ENCODE measurements at places on chromosomes 1 and 21.

DNA sequence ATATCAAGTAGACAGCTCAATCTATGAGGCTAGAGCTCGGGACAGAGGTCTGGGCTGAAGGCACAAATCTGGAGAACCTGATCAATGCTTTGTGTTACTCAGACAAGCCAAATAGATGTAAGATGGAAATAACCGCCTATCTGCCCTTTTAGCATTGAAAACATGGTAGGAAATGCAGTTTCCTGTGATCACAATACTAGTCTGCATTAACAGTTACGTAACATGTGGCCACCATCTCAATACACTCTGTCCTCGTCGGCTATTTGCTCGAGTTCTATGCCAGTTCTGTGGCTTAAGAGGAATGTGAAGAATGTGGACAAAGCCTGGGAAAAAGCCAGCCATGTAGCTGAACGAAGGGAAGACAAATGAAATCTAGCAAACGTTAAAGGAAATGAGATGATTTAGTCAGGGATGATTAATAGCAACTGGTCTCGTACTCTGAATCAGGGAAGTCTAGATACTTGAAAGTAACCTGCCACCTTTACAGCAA lies 73.3 kb downstream of the HSF2BP start:
- no peak for DNase-seq

DNA sequence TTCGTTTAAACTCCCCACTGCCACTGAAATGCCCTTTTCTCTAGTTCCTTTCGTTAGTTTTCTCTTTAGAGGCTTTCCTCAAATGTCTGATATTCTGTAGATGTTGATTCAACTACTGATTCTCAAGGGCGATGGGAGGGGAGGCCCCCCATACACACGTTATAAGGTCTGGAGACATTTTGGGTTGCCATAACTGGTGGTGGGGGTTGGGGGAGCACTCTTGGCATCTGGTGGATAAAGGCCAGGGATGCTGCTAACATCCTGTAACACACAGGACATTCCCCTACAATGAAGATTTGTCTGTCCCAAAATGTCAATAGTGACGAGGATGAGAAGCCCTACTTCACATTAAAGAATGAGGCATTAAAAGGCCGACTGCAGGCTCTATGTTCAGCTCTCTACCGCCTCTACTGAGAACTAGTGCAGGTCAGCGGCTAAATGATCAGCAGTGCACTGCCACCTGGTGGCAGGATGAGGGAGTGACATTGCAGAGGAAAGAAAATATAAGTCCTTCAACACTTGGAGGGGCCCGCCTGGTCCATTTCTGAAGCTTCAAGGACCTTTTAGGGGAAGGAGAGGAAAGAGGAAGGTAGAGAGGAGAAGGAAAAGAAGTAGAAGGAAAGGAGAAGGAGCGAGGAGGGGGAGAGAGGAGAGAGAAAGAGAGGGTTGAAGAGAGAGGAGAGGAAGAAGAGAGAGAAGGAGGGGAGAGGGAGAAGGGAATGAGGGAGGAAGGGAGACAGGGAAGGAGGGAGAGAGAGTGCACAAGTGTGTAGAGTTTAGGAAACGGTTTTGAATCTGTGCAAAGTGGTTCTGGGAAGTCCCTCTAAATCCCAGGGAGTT lies 29.4 kb downstream of the ALG14 start:
- peak; percentile 55 for DNase-seq

- DNase-seq: no peak
These were observed 21.7 kb upstream of the ZBTB21 start for GRCh38 chr21:42031816-42032215.

DNA sequence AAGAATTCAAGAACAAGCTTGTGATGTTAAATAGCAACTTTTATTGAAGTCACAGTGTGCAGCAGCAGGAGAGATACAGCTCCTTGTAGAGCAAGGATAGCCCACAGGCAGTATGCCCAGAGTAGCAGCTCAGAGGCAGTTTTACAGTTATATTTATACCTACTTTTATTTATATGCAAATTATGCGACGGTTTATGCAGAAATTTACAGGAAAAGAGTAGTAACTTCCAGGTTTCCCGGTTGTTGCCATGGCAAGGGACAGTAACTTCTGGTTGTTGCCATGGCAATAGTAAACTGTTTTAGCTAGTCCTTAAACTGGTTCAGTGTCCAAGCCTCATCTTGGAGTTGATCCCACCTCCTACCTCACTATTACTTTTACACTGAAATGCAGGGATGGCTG lies 344.6 kb upstream of the LYPLAL1 start:
- DNase-seq: no peak

- DNase-seq: no peak
These were observed 15.6 kb downstream of the BACE2 start for GRCh38 chr21:41183575-41183974.

DNA sequence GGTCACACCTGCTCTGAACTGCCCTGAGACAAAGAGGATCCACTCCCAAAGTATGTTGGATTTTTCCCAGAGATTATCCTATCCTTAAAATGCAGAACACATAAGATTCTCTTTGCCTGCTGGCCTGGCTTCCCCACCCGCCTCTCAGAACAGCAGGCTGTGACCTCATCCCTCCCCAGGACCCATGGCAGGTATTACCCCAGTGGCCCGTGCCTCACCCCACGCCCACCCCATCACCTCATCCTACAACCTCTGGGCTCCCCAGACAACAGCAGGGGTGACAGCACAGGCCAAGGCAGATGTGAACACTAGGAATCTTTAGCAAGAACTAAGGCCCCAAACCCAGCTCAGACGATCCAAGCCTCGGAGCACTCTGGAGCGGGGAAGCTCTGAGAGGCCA lies 35.1 kb upstream of the S100A7 start:
- no peak for DNase-seq

- DNase-seq: no peak
These were observed 51.0 kb upstream of the RGS8 start for GRCh38 chr1:182735343-182735742.

- DNase-seq: no peak
These were observed 206.9 kb upstream of the FMN2 start for GRCh38 chr1:239884796-239885195.

DNA sequence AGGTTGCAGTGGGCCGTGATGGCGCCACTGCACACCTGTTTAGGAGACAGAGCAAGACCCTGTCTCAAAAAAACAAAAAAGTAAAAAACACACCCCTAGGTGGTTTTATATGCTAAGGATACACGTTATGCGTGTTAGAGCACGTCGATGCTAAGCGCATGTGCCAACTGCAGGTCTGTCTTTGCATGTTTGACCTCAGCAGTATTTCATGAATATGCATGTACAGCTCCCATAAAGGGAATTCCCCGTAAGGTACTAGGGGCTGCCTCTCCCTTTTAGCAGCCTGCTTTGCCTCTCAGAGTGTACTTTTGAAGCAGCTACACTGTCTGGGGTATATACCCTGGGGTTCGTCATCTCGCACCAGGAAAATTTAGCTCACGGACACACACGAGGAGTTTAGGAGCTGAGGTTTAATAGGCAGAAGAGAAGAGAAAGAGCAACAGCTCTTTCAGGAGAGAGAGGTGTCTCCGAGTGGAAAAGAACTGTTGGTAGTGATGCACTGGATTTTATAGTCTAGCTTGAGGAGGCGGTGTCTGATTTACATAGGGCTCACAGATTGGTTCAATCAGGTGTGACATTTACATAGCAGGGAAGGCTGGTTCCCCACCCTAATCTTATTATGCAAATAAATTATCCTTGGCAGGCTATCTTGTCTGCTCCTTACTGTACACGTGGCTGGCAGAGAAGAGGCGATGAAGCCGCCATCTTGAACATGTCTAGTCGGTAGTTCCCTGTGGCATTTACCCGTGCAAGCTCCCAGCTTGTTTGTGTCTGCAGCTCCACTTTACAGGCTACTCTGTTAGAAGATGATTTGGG lies 4.2 kb upstream of the OTUD3 start:
- no peak for DNase-seq

GRCh38 chr21:45827881-45828579 lies 153.5 kb upstream of the COL6A1 start:
- DNase-seq: no peak

DNA sequence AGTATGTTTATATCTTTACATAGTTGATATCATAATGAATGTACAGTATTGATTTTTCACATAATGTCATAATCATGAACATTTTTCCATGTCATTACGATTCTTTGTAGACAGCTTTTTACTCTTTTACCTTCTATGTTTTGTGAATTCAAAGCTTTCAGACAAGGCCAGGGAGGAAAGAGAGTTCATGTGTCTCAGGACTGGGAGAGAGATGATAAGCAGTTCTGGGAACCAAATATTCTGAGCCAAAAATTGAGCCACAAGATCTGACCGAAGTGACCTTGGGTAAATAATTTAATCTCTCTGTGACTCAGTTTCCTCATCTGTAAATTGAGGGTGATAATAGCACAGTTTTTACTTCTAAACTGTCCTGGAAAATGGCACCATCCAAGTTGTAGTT lies 31.8 kb downstream of the CSF1 start:
- no peak for DNase-seq

DNA sequence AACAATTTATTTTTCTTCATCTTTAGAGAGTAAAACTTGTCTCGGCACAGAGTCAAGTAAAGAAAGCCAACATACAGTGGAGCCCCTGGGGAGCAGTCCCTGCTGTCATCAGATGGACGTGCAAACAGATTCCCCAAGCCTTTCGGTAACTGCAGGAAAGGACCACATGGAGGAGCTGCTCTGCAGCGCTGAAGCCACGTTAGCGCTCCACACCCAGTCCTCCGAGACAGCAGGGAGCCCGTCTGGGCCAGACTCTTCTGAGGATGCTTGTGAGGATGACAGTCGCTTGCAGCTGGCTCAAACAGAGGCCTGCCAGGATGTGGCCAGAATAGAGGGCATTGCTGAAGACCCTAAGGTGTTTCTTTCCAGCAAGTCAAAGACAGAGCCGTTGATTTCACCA lies 77.1 kb upstream of the SCCPDH start:
- DNase-seq: no peak

DNA sequence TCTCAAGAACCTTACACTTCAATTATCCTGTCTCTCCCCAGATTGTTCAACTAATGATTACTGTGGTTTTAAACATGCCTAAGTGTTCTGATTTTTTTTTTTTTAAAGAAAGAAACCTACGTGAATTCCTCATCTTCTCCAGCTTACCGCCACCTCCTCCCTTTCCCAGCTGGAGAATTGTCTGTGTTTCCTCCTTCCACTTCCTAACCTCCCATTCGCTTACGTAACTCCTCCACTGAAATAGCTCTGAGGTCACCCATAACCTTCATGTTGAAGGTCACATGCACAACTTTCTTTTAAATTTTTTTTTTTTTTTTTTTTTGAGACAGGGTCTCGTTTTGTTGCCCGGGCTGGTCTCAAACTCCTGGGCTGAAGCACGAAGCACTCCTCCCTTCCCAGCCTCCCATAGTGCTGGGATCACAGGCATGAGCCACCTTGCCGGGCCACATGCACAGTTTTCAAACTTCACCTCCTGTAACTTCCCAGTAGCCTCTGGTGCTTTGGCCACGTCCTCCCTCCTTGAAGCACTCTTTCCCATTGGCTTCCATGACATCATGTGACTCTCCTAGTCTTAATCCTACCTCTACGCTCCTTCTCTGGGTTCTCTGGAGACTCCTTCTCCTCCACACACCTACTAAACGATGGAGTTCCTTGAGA lies 9.8 kb upstream of the CAPZB start:
- no peak for DNase-seq

GRCh38 chr1:24970926-24971875 lies 41.1 kb upstream of the RUNX3 start:
- DNase-seq: no peak

GRCh38 chr1:43524804-43525203 lies 5.9 kb upstream of the PTPRF start:
- DNase-seq: no peak

DNA sequence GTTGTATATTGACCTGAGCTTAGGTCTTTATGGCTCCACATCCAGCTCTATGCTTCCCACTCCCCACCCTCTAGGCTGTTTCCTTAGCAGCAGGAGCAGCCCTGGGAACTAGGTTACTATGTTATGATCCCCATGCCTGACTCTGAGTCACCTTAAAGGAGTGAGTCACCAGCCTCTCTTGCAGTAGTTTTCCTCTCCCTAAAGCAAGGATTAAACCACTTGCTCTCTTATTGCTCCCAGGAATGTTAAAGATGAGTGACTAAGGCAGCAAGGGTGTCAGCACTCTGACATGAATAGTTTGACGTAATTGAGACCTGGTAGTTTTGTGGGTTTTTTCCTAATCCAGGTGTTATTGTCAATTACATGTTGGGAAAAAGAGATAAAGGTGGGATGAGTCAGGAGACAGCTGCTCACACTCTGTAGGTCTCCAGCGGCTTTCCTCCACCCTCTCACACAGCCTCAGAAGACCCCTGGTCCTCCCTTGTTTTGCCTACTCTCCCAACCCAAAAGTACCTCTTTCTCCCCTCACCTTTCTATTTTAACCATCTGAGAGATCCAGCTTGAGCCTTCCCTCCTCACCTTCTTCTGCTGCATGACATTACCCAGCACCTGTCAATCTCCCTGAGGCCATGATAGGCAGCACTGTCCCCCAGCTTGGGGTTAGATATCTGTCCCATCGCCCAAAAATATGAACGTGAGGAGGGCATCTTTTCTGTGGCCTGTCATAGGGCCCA lies 369.1 kb upstream of the VAMP3 start:
- DNase-seq: no peak

DNA sequence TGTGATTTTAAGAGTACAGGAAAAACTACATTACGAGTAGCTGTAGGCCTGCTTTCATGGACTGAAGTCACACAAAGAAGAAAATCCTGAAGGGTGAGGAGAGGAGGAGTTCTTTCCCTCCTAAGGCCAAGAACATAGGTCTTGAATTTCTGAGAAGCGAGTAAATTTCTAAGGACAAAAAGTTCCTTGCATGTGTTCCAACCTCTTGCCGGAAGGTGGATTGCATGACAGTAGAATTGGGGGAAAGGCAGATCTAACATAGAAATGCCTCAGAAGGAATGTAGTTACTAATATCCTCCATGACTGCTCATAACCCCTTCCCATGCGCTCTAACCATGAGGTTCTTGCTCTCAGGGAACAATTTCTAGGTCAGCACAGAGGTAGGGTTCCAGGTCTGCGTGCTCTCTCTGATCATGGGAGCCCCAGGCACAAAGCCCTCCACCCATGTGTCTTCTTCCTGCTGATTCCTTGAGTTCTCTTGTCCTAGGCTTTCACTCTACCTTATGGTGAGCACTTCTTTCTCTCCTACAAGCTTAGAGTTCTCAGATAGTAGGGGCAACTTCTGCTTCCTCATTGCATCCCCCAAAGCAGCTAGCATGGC lies 13.7 kb downstream of the CD2 start:
- no peak for DNase-seq

GRCh38 chr1:57963581-57963980 lies 539.7 kb upstream of the DAB1 start:
- DNase-seq: no peak

GRCh38 chr1:24191860-24192259 lies 4.8 kb upstream of the IFNLR1 start:
- DNase-seq: no peak

DNA sequence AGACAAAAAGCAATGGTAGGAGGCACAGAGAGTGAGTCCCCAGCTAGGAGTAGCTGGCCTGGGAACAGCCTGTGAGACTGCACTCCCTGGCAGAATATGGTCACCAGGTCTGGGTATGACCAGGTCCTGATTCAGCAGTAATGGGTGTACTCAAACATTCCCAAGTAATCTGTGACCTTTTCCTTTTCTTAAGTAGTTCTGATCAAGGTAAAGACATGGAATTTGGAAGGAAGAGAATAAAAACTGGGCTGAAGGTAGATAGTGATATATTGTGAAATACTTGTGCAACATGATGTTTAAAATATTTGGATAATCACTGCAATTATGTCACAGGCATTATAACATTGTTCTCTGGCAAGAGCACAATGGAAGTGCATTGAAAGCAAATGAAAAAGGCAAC lies 147.2 kb upstream of the DPYD start:
- DNase-seq: no peak
